ENCODE measurements at places on chromosomes 3 and 15.

- peak; percentile 88 for DNase-seq
Observed at GRCh38 chr3:101724329-101725193, at the start of gene CEP97. Gene CEP97, plus strand, starts transcription at chr3:101724614. Its CDS starts 63 bp downstream, at chr3:101724677.

GRCh38 chr15:73161546-73161945 lies 109.3 kb downstream of the NEO1 start:
- no peak for DNase-seq

- DNase-seq, result no peak
Observed at GRCh38 chr3:172692751-172693338, 18.0 kb downstream of the NCEH1 start.

- no peak for DNase-seq
Observed at GRCh38 chr3:8810561-8810960, 41.1 kb upstream of the OXTR start.

DNA sequence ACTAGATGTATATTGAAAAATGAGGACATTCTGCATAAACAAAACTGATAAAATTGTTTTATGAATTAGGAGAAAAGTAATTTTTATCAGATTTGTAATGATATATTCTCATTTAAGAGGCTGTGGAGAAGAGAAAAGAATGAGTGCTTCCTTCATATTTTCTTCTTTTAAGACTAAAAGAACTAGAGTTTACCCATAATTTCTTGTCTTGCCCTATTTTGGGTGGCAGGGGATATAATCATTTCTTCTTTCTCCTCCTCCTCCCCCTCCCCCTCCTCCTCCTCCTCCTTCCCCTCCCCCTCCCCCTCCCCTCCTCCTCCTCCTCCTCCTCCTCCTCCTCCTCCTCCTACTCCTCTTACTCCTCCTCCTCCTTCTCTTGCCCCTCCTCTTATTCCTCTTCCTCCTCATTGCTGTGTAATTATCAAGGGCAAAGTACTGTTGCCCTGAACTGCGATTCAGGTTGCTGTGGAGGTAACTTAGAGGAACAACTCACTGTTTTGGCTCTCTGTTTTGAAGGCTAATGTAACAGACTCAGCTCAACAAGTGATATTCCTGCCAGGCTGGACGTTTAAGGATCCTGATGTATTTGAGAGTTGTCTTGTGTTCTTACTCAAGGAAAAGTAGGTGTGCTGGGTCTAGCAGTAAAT lies 555.4 kb downstream of the AGBL1 start:
- no peak for DNase-seq

GRCh38 chr3:18237251-18238005 lies 187.7 kb downstream of the SATB1 start:
- no peak for DNase-seq

- DNase-seq, result no peak
Observed at GRCh38 chr3:120013481-120013880, 80.8 kb downstream of the GSK3B start.

DNA sequence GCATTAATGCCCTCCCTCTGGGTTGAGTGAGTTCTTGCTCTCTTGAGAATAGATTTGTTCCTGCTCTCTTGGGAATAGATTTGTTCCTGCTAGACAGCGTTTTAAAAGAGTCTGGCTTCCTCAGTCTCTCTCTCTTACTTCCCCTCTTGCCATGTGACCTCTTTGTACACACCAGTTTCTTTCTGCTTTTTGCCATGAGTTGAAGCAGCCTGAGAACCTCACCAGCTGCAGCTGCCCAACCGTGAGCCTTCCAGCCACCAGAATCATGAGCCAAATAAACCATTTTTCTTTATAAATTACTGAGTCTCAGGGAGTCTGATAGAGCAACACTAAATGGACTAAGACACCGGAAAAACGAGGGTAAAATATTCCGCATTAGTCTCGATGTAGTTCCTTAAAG lies 253.6 kb downstream of the CNTN6 start:
- no peak for DNase-seq

GRCh38 chr3:111662907-111663306 lies 67.8 kb upstream of the ZBED2 start:
- DNase-seq, result no peak

DNA sequence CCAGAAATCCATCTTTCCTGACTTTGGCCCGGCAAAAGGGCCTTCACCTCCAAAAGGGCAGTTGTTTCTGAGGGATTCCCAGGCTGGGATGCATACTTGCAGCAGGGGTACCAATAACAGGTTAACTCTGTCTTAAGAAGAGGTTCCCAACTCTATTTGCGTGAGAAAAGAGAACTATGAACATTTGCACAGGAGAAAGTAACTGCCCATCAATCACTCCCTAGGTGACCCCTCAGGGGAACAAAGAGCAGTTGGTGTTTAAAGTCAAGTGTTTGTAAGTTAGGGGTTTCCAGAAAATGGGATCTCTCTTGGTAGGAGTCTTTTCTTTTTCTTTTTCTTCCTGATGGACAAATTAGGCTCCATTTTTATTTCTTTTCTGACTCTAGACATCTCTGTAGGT lies 97.3 kb downstream of the EPHB1 start:
- DNase-seq, result no peak

GRCh38 chr3:12465836-12466225 lies 18.4 kb upstream of the TSEN2 start:
- DNase-seq, result no peak

GRCh38 chr3:30467596-30468238 lies 138.7 kb upstream of the TGFBR2 start:
- DNase-seq, result no peak

DNA sequence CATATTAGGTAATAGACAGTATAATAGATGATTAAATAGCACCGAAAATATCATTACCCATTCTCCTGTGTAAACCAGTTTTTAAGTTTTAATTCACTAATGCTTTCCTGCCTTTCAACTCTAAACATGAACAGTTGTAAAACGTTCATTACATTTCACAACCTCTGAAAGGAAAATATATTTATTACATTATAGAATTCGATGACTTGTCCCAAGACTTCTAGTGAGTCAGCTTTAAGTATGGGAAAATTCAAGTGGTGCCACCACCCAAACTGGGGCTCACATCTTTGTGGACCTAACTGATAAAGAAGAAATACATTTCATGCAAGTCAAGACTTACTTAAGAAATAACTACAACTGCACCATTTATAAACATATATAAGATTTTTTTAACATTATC lies 2.0 kb downstream of the TRIM59 start:
- no peak for DNase-seq

GRCh38 chr3:119894195-119894594 lies 112.3 kb downstream of the NR1I2 start:
- DNase-seq, result no peak

DNA sequence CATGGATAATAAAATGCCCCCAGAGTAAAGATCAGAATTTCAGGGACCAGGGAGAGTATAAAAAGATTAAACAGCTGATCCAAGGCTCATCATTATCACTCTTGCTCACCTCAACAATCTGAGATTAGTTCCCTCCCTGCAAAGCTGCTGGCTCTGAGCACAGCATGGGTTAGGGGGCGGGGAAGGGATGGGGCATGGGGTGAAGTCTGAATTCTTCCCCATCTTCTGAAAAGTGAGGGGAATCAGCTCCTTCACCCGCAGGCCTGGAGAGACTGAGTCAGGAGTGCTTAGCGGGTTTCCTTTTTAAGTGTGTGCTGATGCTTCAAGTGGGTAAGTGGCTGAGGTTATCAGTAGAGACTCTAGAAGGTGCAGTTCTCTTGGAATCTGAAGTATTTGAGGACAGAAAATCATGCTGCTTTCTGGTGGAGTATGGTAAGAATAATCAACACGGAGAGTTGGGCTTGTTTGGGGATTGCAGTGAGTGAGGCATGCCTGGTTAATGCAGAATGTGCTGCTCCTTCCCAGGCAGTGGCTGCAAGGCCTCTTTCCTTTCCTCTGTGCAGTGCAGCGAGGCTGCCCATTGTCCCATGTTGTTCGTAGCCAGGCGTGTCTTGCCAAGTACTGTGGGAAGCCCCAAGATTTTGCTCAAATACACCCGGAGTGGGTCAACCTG lies 59.2 kb upstream of the TRAK1 start:
- no peak for DNase-seq

DNA sequence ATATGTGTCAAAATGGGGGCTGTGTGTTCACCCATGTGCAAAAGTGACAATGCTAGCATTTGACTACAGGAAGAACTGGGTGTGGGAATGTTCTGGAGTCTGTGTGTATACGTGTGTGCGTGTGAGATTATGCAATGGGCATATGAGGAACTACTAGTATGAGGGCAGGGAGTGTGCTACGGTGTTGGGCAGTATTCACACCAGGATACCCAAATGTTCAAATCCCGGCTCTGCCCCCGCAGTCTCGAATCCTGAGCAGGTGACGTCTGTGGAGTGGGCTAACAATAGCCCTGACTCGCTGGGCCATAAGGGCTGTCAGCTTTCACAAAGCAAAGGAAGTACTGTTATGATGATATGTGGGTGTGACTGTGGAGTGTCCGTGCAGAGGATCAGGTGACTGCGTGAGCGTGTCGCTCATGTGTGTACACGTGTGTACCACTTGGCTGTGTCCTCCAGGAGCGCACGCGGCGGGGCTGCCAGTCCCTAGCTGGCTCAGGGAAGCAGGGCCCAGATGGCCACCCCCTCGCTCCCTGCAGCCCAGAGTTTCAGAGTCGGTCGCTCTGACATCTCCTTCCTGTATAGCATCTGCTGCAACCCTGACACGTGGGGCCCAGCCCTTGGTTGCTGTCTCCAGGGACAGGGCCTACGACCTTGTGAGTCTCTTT lies 27.2 kb downstream of the IQSEC1 start:
- no peak for DNase-seq

DNA sequence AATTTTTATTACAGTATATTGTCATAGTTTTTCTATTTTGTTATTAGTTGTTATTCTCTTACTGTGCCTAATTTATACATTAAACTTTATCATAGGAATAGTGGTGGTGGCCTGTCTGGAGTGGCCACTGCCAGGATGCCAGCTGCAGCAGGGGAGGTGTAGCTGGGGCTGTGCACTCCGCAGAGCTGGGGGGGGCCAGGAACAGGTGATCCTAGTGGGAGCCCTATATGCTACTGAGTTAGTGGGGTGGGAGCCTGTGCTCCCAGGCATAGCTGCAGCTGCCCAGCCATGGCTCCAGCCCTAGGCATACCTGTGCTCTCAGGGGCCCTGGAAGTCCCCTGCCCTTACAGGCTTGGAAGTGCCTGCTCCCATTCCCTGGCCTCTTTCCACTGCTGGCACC lies 638.1 kb upstream of the KCNMB2 start:
- no peak for DNase-seq

DNA sequence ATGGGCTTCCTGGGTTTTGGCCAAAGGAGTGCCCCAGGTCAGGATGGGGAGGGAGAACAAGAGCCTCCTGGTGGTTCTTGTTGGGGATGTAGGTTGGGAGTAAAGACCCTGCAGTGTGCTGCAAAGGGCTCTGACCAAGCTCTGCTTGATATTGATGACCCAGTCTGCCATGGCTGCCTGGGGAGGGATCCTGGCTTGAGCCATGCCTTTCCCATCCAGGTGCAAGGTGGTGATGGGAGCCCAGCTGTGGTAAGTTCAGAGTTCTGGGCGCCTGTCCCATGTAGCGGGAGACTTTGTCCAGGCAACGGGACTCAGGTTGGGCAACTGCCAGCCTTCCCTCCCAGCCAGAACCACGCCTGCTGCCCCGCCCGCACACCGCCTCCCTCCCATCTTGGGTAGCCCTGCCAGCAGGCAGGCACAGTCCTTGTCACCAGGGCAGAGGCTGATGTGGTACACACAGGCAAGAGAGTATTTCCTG lies 2.6 kb downstream of the GNAI2 start:
- DNase-seq, result peak; percentile 34

DNA sequence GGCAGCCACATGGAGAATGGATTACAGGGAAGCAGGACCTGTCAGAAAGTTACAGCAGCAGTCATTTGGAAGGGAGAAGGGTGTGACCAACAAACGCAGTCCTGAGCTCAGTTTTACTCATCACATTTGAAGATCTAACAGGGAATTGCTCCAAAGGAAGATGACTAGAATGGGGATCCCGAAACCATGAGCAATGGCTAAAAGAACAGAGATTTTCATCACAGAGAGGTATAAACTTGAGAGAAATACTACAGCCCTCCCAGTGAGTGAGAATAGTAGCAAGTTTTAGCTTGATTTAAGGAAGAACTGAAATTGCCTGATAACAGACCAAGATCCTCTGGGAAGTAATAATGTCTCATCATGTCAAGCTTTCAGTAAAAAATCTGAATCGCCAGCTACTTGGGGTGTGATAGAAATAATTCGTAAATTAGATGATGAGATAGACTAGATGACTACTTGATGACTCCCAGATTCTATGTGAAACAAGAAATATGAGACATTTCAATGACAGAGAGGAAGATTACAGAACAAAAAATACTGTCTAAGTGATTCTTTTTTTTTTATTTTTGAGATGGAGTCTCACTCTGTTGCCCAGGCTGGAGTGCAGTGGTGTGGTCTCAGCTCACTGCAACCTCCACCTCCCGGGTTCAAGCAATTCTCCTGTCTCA lies 16.9 kb downstream of the CD47 start:
- DNase-seq, result no peak

- no peak for DNase-seq
Observed at GRCh38 chr3:31129241-31129640, 234.8 kb upstream of the GADL1 start.

DNA sequence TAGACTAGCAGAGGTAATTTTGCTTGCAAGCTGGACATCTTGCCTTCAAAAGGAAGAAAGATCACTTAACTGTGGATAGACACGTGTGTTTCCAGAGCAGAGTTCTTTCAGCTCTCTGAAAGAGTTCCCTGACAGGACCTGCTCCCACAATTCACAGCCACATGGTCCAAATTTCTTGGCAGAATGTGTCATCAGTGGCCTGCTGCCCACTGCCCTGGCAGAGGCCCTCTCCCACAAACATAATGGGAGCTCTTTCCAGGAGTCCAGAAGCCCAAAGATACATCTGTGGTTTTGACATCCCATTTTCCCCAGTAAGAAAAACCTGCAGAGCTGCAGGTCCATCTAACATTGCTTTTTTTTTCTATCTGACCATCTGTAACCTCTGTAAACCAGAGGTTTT lies 48.3 kb downstream of the SERPINI1 start:
- DNase-seq, result no peak

GRCh38 chr3:196193736-196194541 lies 17.3 kb downstream of the ZDHHC19 start:
- no peak for DNase-seq

DNA sequence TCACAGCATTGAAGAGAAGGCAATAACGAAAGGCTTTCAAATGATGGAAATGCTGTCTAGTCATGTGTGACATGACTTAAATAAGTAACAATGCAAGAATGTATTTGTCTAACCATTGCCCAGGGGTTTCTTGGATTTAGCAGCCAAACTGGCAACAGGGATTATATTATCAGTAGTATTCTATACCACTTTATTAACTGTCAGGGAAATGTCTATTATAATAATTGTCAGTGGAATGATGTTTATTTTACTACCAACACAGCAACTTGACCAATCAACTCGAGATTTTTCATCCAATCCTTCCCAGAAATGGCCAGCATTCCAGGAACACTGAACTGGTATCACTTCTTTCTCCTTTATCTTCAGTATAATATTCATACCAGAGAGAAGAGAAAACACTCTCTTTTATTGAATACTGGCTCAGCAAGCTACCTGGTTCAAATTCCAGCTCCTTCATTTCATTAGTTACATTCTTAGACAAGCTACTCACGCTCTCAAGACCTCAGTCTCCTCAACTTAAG lies 66.2 kb downstream of the FOXP1 start:
- DNase-seq, result no peak

GRCh38 chr3:89584398-89584797 lies 477.0 kb downstream of the EPHA3 start:
- no peak for DNase-seq

Measured in CD4-positive, alpha-beta T cell treated with Interleukin-2 at 100 ng/mL for 4 hours (primary cell).